MV-4-11 (cell line): ENCODE measurements at places on chromosomes 1 and 21.

GRCh38 chr1:8424539-8425116 is 106.7 kb downstream of the SLC45A1 start:
- DNase-seq, result peak; percentile 80

- no peak for DNase-seq
Measured at GRCh38 chr21:41548781-41549180, 40.8 kb upstream of the TMPRSS2 start.

DNA sequence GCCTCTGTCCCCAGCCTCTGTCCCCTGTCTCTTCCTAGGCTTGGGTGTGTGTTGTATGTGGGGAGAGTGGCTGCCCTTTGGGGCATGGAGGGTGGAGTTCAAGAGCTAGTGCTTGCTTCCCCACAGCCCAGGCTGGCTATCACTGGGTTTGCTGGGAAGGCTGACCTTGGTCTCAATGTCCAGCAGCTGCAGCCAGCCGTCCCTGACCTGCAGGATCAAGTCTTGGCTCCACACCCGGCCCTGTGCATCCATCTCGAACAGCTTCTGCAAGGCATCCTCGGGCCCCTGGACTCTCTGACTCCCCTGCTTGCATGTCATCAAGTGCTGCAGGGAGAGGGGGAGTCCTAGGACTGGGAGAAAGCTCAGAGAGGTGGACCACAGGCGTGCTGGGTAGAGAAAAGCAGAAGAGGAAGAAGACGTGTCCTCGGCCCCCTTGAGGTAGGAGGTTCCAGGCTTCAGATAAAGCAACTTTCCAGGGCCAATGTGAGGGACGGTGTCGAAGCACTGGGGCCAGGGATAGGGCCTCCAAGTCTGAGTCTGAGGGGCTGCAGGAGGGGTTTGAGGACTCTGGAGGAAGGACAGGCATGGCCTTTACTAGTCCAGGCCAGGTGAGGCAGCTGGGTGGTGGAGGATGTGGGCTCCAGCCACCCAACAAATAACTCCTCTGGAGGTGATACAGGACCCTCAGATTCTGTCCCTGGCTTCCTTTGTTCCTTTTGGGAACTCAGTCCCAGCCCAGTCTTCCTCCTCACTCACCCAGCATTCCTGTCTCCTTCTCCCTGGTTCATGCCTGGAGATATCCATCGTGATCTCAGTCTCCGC is 4.0 kb downstream of the EPS8L3 start:
- DNase-seq, result no peak

DNA sequence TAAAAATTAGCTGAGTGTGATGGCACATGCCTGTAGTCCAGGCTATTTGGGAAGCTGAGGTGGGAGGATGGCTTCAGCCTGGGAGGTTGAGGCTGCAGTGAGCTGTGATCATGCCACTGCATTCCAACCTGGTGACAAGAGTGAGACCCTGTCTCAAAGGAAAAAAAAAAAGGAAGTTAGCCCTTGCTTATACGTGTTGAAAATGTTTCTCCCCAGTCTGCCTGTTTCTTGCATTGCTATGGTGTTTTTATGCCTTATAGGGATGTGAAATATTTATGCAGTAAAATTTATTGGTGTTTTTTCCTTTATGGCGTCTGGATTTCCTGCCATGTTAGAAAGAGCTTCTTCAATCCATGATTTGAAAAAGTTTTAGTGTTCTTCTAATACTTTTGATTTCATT is 3.6 kb upstream of the RERE start:
- peak; percentile 23 for DNase-seq

DNA sequence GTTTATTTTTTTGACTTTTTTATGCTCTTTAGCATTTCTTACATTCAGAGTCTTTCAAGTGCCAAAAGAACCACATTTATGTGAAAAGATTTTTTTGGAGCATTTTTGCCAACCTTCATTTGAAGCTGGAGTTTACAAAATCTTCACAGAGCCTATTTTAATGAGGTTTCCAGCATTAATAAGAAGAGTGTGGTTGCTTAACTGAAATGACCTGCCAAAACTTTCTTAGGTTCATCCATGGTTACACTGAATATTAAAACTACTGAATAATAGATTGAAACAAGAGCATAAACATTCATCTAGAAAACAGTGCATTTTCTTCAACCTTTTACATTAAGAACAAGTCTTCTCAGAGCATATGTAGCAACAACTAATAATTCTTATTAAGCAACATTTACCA is 672.3 kb upstream of the CXADR start:
- no peak for DNase-seq

GRCh38 chr1:118145721-118146120 is 39.3 kb downstream of the SPAG17 start:
- DNase-seq, result no peak

DNA sequence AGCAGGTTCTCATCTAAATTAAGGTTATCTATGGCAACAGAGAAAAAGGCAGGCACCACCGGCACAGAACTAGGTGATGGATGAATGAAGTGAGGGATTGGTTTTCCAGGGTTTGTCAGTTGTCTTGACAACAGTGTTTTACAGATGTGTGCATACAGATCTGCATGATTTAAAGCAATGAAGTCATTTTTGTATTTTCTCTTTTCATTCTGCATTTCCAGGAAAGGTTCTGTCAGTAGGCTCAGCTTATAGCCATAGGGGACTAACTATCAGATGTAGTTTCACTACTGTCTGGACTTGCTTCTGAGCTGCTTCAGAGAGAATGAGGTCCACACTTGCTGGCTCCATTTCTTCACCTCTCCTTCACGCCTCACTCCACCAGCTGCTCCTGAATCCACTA is 98.2 kb upstream of the LMO4 start:
- DNase-seq, result no peak

DNA sequence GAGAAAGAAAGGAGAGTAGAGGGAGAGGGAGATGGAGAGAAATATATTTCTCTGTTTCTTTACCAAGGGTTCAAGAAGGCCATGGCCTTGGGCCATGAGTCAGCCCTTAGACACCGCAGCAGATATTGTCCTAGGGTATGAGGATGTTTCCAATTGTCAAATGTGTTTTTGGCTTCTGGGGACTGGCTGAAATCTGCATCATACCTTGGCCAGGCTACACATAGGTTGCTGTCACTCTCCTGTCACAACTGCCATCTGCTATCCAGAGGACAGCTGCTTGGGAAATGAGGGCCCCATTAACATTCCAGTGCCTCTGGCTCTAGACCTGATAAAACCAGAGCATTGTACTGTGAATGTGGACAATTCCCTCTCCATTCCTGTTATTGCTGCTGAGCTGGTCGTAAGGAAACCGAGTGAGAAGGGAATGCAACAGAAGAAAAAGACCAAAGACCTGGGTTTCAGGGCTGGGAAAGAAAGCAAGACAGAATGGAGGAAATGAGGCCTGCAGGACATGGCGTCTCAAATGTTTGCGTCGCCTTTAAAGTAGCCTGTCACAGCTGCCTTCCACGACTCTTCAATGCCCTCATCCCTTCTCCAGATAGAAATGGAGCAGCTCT is 8.8 kb upstream of the PIGC start:
- DNase-seq, result no peak

DNA sequence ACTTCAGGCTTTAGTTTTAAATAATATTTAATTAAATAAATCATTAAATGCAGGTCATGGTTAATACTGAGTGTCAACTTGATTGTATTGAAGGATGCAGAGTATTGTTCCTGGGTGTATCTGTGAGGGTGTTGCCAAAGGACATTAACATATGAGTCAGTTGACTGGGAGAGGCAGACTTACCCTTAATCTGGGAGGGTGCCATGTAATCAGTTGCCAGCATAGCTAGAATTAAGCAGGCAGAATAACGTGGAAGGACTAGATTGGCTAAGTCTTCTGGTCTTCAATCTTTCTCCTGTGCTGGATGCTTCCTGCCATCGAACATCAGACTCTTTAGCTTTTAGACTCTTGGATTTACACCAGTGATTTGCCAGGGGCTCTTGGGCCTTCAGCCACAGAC is 85.3 kb downstream of the MAP3K21 start:
- DNase-seq, result no peak

DNA sequence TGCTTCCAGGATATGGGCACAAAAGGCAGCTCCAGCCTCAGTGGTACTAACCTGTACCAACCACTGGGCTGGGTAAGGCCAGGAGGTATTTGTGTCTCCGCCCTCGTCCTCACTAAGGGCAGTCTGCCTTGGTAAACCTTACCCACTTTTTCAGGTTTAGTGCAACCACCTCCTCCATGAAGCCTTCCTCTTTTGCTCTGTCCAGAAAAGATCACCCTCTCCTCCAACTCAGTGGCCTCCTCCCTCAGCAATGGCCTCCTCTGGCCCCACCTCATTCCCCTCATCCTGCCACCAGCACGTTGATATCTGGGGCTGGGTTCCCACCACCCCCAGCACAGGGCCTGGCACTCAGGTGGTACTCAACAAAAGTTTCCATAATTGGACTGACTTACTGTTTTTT is 161.5 kb downstream of the GRIK3 start:
- DNase-seq, result no peak

- DNase-seq, result no peak
Measured at GRCh38 chr1:42908046-42908445, 50.6 kb downstream of the SLC2A1 start.

DNA sequence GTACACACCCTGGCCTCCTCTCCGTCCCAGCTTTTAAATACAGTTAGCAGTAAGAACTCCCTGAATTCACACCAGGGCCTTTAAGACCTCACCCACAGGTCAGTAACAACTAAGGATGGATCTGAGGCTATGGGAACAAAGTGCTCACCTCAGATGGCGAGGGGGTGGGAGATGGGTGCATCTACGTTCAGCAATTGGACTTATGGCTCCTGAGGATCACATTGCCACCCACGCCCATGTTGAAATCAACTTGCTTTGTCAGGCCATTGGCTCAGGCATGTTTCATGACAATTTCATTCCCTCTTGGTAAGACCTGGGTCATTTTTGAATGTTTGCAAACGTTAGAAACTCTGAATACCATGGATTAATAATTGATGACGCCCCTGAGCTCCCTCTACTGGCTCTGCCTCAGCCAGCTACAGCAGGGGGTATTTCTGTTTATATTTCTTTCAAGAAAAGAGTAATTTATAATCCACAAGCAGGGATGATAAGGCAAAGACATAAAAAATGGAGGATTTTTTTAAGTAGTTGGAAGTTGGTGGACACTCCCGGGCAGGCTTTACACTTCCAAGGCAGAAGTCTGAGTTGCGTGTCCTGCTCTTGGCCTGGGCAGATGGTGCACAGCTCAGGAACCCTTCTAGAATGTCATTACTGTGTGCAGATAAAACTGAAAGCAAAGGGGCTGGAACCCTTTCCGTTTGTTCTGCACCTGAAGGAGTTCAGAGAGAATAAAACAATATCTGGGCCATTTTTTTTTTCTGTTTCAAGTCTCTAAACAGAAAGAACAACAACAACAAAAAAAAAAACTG is 13.7 kb upstream of the LBR start:
- DNase-seq, result no peak

- DNase-seq, result no peak
Measured at GRCh38 chr1:184326278-184326677, 60.6 kb upstream of the C1orf21 start.

DNA sequence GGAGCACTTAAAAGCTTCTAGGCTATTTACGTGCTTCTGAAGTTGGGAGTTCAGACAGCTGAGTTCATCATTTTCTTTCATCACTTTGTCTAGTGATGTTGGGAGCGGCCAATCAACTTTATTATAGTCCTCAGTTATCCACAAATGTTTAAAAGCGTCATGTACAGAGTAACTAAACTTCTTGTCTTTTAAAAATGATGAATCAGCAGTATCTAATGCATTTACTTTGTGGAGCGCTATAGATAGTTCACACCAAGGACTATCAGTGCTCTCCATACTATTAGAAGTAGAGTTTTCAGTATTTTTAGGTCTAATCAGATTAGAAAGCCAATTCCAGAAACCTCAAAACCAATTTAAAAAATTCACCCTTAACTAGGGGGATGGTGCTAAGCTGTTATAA is 778.7 kb upstream of the PRMT6 start:
- DNase-seq, result no peak

DNA sequence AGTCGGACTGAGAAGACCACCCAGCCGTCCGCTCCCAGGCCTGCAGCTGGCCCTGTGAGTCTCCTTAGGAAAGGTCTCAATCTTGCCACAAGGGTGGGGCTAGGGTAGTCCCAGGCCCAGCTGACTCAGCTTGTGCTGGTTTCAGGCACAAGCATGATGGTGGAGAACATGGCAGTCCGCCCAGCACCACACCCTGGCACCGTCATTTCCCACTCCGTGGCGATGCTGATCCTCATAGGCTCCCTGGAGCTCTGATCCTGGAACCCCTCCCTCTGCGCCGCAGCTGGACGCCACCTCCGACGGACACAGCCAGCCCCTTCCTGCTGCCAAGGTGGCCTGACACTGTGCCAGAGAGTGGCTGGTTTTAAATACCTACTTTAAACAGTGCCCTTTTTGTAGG is 10.7 kb downstream of the TMEM81 start:
- no peak for DNase-seq

GRCh38 chr1:53435151-53435550 is 24.0 kb upstream of the DMRTB1 start:
- DNase-seq, result no peak

- DNase-seq, result no peak
Measured at GRCh38 chr21:39186676-39187075, 3.4 kb upstream of the PSMG1 start.

- DNase-seq, result no peak
Measured at GRCh38 chr1:205763980-205764379, 11.3 kb downstream of the RAB29 start.

DNA sequence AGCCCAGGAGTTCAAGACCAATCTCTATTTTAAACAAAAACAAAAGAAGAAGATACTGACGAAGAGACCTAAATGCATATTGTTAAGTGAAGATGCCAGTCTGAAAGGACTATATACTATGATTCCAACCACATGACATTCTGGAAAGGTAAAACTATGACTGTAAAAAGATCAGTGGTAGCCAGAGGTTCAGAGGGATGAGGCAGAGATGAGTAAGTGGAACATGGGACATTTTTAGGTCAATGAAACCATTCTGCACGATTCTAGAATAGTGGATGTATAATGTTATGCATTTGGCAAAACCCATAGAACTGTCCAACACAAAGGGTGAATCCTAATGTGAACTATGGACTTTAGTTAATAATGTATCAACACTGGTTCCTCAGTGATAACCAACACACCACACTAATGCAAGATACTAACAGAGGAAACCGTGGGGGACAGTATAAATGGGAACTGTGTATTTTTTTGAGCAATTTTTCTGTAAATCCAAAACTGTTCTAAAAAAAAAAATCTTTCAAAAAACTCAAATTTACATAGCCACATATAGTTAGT is 8.2 kb downstream of the RC3H1 start:
- DNase-seq, result peak; percentile 10

DNA sequence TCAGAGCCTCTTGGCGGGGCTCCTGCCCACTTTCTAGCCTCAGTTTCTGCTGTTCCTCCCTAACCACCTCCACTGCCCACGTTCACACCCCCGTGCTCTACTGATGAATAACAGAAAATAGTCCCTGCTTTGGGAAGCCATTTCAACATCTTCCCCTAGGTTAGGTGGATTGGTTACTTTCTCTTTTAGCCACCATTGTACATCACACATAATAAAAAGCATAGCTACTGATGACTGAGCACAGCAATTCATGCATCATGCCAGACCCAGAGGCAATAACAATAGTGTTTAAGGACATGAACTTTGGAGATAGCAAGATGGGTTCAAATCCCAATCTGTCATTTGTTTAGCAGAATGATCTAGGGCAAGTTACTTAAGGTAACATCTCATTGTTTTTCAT is 74.6 kb downstream of the COLGALT2 start:
- DNase-seq, result no peak

GRCh38 chr21:18987520-18988026 is 584.0 kb upstream of the TMPRSS15 start:
- DNase-seq, result no peak
